ENCODE measurements at places on chromosomes 13 and 19.

DNA sequence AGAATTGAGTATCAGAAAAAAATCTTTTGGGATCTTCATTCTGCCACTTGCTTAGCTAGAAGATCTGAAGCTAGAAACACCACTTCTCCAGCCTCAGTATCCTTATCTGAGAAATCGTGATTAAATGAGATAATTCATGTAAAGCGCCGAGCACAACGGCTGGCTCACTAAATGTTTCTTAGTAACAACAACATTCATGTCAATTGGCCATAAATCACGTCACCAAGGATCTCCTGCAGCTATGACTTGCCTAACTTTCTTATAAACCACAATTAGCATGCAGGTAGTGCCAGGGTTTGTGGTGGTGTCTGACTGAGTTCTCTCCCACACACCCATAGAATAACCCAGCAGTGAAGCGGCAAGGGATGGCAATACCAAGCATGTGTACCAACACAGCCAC is 501.3 kb downstream of the EFNB2 start:
- no peak for DNase-seq

GRCh38 chr19:6032827-6033226 is 54.9 kb upstream of the RANBP3 start:
- DNase-seq, result no peak

DNA sequence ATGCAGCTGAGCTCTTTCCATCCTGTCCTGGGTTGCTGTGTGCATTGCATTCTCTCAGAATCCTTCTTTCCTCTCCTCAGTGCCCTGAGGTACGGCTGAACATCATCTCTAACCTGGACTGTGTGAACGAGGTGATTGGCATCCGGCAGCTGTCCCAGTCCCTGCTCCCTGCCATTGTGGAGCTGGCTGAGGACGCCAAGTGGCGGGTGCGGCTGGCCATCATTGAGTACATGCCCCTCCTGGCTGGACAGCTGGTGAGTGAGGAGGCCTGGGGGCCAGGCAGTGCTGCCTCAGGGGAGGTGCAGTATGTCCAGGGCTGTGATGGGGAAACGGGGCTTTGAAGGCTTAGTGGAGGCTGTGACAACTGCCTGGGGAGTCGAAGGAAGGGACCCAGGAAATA is 29.8 kb downstream of the PPP2R1A start:
- DNase-seq, result no peak

- DNase-seq, result no peak
These were observed 14.5 kb downstream of the PPFIA3 start for GRCh38 chr19:49133621-49134454.

DNA sequence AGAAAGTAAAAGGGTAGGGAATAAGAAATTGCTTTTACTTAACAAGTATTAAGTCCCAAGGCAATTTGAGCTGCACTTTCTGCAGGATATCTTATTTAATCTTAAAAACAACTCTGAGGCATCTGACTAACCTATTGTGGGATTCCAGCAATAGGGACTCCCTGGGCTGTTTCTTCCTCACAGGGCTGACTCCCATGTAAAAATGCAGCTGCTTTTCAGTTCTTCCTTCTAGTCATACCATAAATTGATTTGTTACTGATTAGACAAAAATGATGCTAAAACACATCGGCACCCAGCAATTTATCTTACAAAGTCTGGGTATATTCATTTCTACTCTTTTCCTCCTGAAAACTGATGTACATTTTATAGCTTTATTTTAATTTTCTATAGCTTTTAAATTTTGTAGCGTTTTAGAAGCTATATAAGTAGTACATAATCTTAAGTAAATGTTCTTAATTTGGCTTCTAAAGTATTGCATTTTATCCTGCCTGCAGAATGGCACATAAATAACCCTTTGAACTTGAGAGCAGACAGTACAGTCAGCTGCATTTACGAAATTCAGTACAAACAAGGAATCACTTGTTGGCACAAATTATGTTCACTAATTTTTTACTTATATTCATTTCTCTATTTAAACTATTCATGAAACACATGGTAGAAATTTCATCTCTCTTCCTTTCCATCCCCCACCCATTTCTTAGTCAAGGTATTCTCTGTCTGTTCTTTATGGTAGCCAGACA is 102.4 kb upstream of the FRY start:
- DNase-seq, result no peak

- no peak for DNase-seq
These were observed 160.5 kb downstream of the STK24 start for GRCh38 chr13:98416408-98416807.

- no peak for DNase-seq
These were observed 2.5 kb downstream of the TEX29 start for GRCh38 chr13:111322916-111323331.

GRCh38 chr13:44718467-44718866 is 142.3 kb upstream of the TSC22D1 start:
- DNase-seq, result no peak

- DNase-seq, result no peak
These were observed 18.1 kb downstream of the NALCN start for GRCh38 chr13:101398191-101398590.

GRCh38 chr19:2027361-2027760 is 11.8 kb upstream of the BTBD2 start:
- no peak for DNase-seq

DNA sequence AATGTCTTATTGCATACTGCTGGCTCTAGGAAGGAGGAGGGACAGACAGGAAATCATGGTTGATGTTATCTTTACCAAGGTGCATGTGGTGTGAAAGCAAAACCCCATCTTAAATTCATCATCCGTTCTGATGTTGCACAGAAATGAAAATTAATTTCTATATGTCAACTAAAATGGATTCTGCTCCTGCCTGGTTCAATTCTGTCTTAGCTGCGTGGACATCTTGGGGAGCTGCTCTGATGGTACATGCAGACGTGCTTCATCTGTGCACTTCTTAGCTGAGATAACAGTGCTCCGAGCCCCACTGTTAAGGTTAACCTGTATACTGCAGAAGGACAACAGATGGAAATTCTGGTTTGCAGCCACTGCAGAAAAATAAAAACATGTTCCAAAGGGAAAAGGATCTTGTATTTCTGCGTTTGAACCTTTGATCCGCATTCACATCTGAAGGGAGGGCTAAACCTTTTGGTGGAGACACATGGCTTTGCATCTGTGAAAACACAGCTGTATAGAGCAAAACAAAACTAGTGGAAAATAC is 155.6 kb downstream of the TM9SF2 start:
- peak; percentile 7 for DNase-seq

GRCh38 chr19:52786078-52786463 is 520 bp downstream of the ZNF600 start:
- DNase-seq, result no peak

GRCh38 chr19:10848230-10848856 is at the start of gene C19orf38:
TSS of gene C19orf38 (plus strand) at chr19:10848415. CDS start at chr19:10848509, 94 bp downstream.
- no peak for DNase-seq

GRCh38 chr13:80363890-80364503 is 23.1 kb upstream of the SPRY2 start:
- DNase-seq, result no peak

- DNase-seq, result no peak
These were observed 6.9 kb downstream of the DCLK1 start for GRCh38 chr13:36124236-36124822.

- DNase-seq, result no peak
These were observed 29.2 kb upstream of the LAMP1 start for GRCh38 chr13:113267642-113268405.

DNA sequence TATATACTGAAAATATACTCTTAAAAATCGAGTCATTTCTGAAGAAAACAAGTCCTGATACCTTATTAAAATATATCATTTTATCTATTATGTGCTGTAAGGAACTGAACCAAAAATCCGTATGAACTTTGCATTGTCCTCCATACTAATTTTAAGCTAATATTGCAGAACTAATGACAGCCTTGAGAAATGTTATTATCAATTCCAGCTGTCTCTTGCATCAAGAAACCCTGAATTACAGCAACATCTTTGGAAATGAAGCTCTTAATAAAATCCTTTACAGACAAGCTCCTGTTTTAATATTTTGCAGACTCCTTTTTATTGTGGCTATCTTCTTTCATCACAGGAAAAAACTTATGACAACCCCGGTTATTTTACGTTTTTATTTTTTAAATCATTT is 1335.3 kb downstream of the EFNB2 start:
- no peak for DNase-seq
